Stimulated activated CD8-positive, alpha-beta memory T cell treated with anti-CD3 and anti-CD28 coated beads, Interleukin-4, amount 100 ng/mL, for 1 hour (primary cell): ENCODE measurements at places on chromosomes 1 and 21.

GRCh38 chr1:22553991-22554522 is 9.2 kb upstream of the EPHA8 start:
- no peak for DNase-seq

DNA sequence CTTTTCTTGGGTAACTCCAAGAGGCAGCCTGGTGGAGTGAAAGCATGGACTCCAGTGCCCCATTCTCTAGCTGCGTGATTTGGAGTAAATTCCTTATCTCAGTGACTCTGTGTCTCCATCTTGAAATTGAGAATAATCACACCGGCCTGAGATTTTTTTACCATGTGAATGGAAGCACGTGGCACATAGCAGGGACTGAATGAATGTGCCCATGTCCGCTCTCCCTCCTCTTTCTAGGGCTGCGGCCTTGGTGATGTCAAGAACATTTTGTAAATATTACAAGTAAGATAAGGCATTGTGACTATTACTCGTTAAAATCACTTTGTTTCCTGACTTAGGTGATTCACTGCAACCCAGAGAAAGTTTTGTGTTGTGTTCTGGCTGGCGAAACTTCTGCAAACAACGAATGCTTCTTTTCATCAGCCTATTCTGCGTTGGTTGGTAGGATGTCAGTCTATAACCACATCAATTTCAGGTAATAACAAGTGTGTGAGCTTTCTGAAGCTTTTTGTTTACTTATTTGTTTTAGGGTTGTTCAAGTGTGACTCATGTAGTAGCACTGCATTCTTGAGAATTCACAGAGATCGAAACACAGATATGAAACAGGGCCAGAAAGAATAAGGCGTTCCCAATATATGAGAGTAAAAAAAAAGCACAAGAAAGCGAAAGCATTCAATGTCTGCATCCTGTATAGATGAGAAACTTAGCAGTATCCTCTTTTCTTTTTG is 135.7 kb upstream of the SLC45A1 start:
- DNase-seq, result no peak

DNA sequence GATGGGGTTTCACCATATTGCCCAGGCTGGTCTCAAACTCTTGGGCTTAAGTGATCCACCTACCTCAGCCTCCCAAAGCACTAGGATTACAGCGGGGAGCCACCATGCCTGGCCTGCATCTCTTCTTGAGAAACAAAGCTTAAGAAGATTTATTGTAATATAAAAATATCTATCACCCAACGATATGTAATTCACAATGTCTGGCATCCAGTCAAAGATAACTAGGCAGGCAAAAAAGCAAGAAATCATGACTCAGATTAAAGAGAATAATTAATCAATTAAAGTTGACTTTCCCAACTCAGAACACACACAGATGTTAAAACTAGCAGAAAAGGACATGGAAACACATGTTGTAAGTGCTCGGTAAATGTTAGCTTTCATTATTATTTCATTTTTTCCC is 26.5 kb upstream of the POU2F1 start:
- no peak for DNase-seq

GRCh38 chr1:11752359-11753088 is 9.5 kb upstream of the C1orf167 start:
- no peak for DNase-seq

DNA sequence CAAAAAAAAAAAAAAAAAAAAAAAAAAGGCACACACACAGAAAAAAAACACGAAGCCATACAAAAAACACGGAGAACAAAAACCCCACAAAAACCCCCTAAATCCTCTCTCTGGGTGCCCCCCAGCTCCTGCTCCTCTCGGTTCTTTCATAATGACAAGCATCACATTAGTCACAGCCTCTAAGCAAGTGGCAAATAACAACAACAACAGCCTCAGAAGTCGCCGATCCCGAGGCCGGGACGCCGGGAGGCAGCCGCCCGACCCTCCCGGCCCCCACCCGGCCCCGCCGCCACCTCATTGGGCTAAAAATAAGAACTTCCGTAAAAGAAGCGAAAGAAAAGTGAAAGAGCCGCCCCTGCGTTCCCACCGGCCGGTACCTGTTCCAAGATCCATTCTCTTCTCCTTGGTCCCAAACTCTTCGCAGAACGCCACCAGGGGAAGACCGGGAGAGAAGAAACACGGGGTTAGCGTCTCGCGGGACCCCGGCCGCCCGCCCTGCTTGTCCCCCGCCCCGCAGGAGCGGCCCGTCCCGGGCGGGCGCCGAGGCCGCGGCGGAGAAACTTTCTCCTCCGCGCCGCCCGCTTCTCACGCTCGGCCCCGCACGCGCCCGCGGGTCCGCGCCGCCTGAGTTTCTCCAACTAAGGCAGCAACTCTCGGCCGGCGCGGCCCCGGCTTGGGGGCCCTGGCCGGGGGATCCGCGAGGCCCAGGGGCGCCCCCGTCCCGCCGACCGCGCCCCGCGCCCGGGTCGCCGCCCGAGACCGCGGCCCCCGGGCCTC is 102.8 kb downstream of the CASZ1 start:
- no peak for DNase-seq

DNA sequence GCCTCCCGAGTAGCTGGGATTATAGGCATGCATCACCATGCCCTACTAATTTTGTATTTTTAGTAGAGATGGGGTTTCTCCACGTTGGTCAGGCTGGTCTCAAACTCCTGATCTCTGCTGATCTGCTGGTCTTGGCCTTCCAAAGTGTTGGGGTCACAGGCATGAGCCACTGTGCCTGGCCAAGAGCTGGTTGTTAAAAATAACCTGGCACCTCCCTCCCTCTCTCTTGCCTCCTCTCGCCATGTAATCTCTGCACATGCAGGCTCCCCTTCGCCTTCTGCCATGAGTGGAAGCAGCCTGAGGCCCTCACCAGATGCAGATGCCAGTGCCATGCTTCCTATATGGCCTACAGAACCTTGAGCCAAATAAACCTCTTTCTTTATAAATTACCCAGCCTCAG is 74.7 kb upstream of the TLR5 start:
- DNase-seq, result no peak

DNA sequence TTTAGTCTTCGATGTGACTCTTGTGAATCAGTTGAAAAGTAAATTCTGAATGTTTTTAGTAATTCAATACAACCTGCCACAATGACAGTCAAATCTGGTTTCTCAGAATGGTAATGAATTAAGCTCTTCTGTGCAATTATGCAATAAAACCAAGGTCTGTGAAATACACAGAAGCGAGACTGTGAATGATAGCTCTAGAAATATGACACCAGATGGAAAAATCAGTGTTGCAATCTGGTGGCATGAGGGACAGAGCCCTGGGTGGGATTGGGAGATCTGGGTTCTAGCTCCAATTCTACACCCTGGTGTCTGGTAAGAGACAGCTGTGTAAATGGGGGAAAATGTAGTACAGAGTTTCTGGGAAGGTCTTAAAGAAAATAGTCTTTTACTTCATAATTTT is 586.4 kb upstream of the ZRANB2 start:
- no peak for DNase-seq

GRCh38 chr1:80417671-80418070 is 1383.1 kb upstream of the ADGRL2 start:
- no peak for DNase-seq

GRCh38 chr1:72283022-72283306 is 625 bp upstream of the NEGR1 start:
- no peak for DNase-seq

GRCh38 chr1:190226006-190226405 is 251.7 kb downstream of the BRINP3 start:
- no peak for DNase-seq

DNA sequence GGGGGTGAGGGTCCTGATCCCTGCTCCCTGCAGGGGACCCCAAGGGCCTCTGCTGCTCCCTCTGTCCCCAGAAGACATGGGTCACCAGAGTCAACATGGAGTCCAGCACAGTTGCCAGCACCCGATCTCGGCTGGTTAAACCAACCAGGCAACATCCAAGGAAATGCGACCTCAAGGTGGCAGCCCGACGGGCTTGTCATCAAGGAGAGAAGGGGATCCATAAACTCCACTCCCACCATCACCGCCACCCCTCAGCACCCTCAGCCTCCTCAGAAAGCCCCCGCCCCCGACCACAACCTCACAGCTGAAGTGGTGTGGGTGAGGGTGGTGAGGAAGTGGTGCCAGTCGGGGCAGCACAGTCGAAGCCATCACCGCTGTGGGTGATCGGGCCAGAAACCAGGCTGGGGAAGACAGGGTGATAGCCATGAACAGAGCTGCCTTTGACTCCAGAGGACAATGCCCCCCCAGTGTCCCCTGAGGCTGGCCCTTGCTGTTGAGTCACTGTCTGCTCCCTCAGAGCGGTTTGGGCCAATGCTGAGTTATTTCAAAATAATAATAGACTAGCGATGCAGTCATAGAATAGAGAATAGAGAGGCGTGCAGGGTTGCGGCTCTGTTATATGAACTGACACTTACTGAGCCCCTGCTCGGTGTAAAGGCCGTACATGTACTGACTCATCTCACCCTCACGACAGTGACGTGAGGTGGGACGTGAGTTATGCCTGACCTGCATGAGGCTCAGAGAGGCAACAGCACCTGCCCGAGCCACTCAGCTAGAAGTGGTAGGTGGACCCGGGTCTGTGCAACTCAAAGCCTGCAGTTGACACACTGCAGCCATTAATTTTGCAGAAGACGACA is 88.7 kb upstream of the IFFO2 start:
- DNase-seq, result no peak

GRCh38 chr1:153058826-153059784 is 1.8 kb upstream of the SPRR2A start:
- DNase-seq, result no peak

GRCh38 chr21:36478207-36478701 is 1.7 kb downstream of the CLDN14 start:
- DNase-seq, result no peak

DNA sequence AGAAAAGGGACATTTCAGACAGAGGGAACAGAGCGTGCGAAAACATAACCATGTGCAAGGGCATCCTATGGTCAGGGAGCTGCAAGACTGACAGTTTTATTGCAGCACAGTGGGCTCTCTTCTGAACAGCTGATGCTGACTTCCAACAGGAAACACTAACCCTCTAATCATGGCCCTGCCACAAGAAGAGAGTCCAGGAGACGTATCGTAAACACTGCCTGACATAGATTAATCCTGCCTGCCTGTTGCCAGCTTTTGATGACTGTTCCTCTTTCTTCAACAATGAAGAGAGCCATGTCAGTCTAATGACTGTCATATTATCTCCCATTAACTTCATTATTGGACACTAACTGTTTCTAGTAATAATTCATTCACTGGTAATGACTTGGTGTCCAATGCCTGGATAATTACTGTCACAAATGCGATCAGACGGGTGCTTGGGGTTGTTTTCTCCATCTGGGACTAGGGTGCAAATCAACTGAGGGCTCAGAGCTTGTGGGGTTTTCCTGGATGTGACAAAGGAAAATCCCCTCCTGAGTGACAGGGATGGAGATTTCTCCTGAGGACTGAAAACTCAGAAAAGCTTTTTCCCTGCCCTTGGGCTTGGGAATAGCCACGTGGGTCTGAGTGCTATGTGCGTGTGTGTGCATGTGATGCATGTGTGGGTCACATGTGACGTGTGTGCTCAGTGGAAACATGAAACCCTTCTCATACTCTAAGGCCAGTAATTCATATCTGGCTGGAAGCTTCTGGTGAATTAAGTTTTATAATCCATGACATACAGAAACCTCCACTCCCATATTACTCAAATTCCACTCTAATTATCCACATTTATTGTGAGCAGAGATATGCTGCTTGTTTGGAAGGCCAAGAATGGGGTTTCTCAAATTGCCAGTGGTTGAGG is 144.0 kb upstream of the PLXNA2 start:
- DNase-seq, result no peak

- DNase-seq, result no peak
Observed at GRCh38 chr1:112368198-112368597, 27.8 kb upstream of the CTTNBP2NL start.

DNA sequence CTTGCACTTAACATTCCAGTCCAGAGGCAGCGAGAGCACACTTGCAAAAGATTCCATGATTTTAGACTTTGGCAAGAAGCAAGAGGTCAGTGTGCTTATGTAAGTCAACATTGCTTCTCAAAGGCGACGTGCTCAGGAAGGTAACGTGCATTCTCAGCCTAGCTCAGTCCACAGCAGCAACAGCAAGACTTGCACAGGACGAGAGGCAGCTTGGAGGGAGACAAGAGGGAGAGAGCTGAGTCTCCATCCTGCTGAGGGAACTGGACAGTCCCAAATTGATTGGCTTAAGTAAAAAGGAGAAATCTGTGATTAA is 56.5 kb downstream of the PTP4A2 start:
- DNase-seq, result no peak

DNA sequence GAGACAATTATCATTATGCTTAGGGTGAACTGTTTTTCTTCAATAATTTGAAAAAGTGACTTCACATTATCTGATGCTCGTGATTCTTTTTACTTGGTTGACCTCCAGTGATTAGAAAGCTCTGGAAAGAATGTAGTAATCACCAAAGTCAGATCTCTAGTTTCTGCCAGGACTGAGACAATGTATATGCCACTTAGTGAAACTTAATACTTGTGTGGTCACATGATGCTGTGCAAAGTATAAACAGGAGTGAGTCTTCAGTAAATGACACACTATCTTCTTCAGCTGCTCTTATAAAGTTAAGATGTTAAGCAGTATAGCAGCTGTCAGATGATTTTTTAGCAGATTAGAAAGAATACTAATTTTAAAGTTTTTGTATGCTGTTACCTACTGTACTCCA is 17.2 kb downstream of the VCAM1 start:
- no peak for DNase-seq

DNA sequence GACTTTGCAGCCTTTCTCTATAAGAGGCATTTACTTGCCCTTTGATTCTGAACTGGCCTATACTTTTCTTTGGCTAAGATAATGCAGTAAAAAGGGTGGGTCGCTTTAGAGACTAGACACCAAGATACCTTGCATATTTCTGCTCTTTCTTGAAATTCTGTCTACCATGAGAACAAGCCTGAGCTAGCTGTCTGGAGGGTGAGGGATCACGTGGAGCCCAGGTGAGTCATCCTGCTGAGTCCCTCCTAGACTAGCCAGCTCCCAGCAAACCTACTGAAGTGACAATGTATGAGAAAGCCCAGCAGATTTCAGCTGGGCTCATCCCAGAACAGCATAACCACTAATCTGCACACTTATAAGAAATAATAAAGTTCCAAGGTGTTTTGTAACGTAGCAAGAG is 408.0 kb upstream of the KAZN start:
- DNase-seq, result no peak

DNA sequence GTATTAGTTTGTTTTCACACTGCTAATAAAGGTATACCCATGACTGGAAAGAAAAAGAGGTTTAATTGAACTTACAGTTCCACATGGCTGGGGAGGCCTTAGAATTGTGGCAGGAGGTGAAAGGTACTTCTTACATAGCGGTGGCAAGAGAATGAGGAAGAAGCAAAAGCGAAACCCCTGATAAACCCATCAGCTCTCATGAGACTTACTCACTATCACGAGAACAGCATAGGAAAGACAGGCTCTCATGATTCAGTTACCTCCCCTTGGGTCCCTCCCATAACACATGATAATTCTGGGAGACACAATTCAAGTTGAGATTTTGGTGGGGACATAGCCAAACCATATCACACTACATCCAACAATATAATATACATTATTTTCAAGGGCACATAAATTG is 145.7 kb upstream of the BARHL2 start:
- no peak for DNase-seq

- no peak for DNase-seq
Observed at GRCh38 chr1:204301171-204301957, 58.4 kb downstream of the PLEKHA6 start.
